Brain microvascular endothelial cell (primary cell): ENCODE measurements at places on chromosomes 7 and 10.

- DNase-seq = peak; percentile 88
Measured at GRCh38 chr10:97538411-97538810, 34.2 kb upstream of the ANKRD2 start.

DNA sequence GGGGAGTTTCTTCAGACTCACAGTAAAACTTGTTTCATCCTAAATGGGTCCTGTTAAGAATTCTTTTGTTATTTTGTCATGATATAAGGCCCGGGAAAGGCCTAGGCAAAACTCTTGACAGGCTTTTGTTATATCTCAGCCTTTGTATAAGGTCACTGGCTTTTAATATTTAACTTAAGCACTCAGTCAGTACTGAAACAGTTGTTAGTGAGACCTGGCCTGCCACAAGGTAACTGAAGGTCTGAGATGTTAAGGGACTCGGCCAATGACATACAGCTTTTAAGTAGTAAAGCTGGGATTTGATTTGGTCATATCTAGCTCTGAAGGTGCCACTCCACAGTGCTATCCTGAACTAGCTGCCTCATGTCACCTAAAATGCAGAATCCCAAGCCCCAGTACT, 57.2 kb upstream of the STEAP4 start:
- no peak for DNase-seq

DNA sequence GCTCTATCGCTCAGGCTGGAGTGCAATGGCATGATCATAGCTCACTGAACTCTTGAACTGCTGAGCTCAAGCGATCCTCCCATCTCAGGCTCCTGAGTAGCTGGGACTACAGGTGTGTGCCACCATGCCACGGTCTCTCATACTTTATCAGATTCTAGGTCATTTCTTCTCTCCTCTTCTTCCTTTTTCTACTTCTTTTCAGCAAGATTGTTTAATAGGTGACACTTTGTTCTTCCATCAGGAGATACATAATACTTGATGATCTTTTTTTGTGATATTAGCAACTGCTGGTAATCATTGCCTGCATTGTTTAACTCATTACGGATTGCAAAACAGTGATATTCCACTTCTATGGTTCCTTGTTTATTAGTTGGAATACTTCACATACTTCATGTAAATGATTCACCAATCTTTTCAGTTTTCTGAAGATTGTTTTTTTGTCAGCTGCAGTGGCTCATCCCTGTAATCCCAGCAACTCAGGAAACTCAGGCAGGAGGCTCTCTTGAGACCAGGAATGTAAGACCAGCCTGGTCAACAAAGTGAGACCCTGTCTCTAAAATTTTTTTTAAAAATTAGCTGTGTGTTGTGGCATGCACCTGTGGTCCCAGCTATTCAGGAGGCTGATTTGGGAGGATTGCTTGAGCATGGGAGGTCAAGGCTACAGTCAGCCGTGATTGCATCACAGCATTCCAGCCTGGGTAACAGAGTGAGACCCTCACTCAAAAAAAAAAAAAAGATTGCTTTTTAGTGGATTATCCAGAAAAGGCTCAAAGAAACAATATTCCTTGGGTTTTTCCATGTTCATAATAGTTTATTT, 36.2 kb upstream of the CHST3 start:
- no peak for DNase-seq

DNA sequence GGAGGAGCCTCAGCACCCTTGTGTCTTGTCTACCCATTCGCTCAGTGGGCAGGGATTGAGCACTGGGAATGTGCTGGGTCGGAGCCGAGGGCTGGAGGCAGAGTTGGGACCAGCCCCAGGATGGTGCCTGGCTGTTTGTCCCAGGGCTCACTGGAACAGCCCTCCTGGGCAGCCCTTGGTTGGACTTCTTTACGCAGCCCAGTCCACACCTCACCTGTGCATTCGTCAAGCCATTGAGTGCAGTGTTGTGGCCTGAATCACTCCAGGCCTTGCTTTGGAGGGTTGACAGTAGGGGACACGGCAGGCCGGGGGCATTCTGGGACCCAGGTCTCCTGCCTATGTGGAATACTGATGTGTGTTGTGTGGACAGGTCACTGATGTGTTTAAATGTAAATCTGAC, 229.6 kb downstream of the MGMT start:
- DNase-seq = no peak

- no peak for DNase-seq
Measured at GRCh38 chr10:129258283-129258923, 208.6 kb upstream of the MGMT start.

GRCh38 chr10:21496343-21497176, 28.9 kb downstream of the SKIDA1 start:
- no peak for DNase-seq
